ENCODE measurements at places on chromosomes 4 and X.

GRCh38 chr4:165124488-165124887 lies 11.8 kb upstream of the TMEM192 start:
- no peak for DNase-seq

DNA sequence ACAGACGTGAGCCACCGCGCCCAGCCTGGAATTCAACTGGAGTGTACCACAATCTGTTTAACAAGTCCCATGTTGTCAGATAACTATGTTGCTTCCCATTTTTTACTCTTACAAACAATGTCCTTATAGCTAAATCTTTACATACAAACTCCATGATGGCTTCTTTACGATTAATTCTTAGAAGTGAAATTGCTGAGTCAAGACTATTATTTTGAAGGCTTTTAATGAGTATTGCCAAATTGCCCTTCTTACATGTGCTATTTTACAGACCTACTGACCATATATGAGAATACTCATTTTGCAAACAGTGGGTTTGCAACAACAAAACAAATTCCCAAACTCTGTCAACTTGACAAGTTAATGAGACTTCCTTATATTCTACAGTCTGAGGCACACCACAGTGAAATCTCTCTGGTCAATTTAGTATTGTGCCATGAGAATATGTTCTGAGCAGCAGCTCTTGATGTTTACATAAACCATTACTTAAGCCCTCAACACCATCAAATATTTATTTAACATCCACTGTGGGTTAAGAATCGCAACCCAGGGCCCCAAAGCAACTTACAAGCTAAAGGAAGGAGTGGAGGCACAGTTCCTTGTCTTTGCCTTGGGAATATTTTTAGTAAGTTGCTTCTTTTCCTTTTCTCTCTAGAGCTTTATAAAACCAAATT lies 128.5 kb downstream of the SPRY1 start:
- no peak for DNase-seq

- no peak for DNase-seq
Observed at GRCh38 chr4:88616275-88617150, 24.2 kb downstream of the HERC3 start.

GRCh38 chr4:42624551-42624950 lies 32.4 kb downstream of the ATP8A1 start:
- DNase-seq, result no peak

DNA sequence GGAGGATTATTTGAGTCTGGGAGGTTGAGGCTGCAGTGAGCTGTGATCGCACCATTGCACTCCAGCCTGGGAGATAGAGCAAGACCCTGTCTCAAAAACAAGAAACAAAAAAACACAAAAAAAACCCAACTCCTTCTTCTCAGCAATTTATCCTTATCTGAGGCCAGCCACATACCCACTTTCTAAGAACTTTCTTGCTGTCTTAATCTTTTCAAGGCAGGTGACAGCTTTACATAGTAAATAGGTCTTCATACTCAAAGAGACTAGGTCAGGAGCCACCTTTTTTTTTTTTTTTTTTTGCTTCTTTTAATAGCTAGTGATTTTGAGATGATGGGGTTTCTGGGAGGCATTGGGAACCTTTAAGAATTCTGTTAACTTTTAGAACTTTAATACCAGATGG lies 26.1 kb upstream of the ZCCHC13 start:
- no peak for DNase-seq

DNA sequence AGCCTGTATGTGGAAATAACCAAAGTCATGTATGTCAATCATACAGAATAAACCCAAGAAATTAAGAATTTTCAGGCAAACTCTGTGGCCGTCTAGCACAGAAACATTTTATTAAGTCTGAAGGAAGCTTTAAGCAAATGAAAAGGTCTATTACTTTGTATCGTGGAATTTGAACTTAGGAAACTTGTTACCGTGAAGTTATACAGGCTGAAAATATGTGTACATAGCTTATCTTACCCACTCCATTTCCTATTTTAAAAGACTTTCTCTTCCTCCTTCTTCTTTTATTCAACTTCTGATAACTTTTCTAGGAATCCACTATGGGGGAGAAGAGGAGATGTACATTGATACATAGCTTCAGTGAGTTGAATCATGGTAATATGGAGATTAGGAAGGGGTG lies 108.3 kb downstream of the AGTR2 start:
- no peak for DNase-seq

GRCh38 chr4:184216515-184216914 lies 1.2 kb downstream of the ENPP6 start:
- DNase-seq, result no peak

DNA sequence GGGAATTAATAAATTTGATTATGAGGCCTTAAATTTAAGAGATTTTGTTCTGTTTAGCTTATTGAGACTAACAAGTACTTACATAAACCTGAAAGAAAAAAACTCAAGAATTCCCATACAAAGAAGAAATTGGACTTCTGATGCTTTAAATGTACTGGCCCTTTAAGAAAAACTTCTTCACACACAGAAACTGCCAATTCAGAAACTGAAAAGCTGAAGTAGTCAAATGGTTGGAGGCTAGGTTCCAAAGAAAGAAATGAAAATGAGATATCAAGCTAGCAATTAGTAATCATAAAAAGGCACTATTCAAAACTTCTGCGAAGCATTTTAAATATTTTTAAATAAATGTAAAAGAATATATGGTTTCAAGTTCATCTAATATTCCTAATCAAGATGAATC lies 151.3 kb downstream of the THOC2 start:
- no peak for DNase-seq

GRCh38 chr4:10077483-10078335 lies 38.9 kb downstream of the WDR1 start:
- DNase-seq, result no peak

- DNase-seq, result no peak
Observed at GRCh38 chrX:13940671-13941070, 89.0 kb downstream of the GEMIN8 start.

DNA sequence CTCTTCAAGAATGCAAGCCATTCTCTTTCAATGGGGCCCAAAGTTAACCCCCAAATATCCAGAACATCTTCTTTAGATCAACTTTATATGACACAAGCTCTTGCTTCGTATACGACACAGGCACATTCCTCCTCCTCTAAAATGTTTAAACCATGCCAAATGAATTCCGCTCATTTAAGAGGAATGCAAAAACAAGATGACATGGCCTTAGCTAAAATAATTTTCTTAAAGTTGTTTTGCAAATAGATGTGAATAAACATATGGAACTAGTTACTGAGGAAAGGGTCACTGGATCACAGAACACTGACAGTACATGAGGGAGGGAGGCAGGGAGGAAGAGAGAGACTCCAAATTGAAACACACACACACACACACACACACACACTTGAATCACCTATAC lies 97.4 kb downstream of the RASL11B start:
- no peak for DNase-seq

DNA sequence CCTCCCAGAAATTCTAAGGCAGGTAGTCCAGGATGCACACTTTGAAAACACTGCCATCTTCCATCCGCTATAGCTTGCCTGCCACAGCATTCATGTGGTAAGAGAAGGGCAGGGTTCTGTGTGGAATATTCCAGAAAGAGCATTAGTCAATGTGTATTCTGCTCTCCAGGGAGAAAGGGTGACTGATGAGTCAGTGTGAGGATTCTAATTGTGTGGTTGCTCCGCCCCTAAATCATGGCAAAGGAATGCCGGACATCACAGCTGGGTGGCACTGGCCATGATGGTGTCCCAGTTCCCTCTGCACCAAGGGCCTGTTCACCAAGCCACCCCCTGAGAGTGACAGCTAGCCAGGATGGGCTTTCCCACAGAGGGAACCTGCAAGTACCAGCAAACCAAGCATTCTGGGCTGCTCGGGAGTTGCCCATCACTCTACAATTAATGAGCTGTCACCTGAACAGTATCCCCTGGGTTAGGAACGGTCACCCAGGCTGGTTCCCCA lies 9.5 kb downstream of the IDS start:
- DNase-seq, result no peak

DNA sequence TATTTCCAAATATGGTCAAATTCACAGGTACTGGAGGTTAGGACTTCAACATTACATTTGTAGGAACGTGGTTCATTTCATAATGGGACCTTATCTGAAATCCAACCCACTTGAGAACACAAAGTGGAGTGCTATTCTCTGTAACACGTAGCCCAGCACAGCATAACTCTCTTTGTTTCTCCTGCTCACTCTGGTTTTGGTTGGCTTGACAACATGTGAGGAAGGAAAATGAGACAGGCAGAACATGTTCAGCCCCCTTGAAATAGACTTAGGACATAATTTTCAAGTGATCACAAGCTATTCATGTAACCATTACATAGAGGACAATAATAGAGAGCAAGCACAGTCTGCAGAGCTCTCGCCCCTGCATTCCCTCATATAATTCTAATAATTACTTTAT lies 115.1 kb upstream of the SMIM10 start:
- no peak for DNase-seq
